ENCODE measurements at places on chromosomes 7 and 10.

- no peak for DNase-seq
Observed at GRCh38 chr7:12655161-12655560, 32.3 kb upstream of the ARL4A start.

DNA sequence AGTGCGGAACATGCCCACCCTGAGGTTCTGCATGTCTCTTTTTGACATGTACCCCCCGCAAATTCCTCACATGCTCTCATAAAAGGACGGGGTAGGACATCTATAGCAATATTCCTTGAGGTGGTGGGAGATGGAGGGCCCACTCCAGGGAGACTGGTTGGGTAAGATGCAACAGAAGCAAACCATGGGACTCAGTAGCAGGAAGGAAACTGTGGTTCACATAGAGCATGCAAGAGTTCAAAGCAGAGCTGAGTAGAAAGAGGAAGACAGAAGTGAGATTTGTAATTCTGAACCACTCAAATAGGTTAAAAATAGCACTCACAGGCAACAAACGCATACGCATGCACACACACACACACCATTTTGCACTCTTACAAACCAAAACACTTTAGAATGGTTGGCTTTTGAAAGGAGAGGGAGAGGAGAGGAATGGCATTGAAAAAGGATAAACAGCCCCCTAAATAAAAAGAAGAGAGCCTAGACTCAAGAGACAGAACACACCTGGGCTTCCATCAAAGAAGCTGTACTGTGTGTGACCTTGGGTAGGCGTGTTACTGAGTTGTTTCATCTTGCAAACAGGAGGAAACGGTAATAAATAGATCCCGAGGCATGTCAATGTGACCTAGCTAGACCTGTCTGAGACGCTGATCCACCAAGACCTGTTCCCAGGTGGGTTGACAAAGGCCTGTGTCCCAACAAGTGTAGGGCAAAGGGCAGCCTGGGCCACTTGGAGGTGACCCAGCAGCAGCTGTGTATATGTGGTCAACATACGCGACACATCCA, 77.6 kb upstream of the LRRC4 start:
- DNase-seq = no peak

- DNase-seq = no peak
Observed at GRCh38 chr7:142855114-142855743, 353 bp downstream of the EPHB6 start.

DNA sequence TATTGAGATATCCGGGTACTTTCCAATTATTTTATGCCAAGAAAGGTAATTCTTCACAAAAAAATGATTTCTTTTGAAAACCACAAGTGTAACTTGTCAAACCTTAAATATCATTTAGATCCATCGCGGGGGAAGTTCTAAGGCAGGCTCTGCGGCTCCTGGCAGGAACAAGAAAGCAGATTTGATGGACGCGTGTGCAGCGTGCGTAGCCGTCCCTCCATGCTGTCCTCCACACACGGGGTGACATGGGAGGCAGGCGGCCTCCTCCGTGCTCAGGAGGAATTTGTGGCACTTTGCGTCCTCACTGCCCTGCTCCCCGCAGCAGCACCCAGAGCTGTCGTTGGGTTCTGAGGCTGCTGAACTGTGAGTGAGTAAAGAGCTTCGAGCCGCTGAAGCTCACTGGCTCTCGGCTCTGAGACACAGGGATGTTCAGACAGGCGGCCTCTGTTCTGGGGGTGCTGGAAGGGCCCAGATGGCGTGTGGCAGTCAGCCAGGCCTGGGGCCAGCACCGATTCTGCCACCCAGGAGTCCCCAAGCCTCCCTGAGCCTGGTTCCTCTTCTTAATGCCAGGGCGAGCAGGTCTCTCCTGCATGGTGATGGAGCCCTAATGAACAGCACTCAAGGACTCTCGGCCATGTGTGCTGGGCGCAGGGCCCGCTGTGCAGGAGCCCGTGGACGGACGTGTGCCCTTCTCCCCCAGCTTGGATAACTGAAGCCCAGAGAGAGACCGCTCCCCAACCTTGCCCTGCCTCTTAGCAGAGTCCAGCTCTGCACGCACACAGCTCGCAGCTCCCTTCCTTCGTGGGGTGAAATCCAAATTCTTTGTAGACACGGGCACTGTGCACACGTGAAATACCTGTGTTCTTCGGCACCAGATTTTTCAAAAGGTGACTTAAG, 185.4 kb upstream of the SHH start:
- no peak for DNase-seq

DNA sequence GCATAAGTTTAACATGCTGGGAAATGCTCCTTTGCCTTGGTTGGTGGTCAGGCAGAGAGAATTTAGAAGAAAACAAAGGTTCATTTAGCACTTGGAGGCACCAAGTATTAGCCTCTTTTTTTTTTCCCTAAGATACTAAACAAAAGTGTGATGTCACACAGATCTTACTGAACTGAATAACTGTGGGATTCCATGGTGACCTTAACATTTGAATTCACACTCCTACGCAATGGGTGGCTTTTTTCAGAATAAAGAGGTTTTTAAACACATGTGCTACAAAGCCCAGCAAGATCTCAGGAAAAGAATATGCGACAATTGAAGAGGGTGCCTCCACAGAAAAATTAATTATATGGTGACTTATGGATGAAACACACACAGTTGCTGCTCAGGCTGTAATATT, 133.4 kb upstream of the ABCB5 start:
- DNase-seq = no peak

DNA sequence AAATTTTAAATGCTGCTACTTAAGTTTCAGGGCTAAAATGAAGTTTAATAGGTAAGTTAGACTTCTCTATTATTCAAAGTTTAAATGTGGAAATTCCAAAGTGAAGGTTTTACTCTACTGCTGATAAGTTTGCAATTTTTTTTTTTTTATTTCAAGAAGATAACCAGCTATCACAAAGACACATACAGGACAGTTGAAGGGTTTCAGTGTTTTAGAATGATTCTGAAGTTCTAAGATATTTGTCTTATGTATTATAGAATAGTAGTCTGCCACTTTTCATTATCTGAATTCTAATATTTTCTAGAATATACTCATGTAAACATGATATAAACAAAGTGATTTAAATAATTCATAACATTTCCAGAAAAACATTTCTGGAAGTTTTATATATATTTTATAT, 7.0 kb upstream of the CD36 start:
- DNase-seq = no peak

- DNase-seq = no peak
Observed at GRCh38 chr10:963186-963585, 25.0 kb upstream of the GTPBP4 start.

GRCh38 chr7:138208864-138209263, 132.6 kb downstream of the AKR1D1 start:
- DNase-seq = no peak

- no peak for DNase-seq
Observed at GRCh38 chr7:30971440-30971839, 7.7 kb downstream of the GHRHR start.

GRCh38 chr10:132972149-132972985, 30.0 kb upstream of the CFAP46 start:
- no peak for DNase-seq
